ENCODE measurements at places on chromosomes 3 and 15. TPM values are rescaled to one million over a fixed set of nuclear protein-coding genes. Genes with fewer than 3 reads are reported as not detected.

Gene TM4SF4
- total RNA-seq = not detected

Gene FOXL2
- total RNA-seq = not detected

Gene FEZF2
- total RNA-seq = not detected

Gene TMEM207
- total RNA-seq = not detected

Gene CATSPER2
- 0.85 TPM for total RNA-seq

Gene CKMT1A
- 17.3 TPM for total RNA-seq

Gene HDC
- not detected for total RNA-seq

Gene RASGRP1
- total RNA-seq = 2.7 TPM

Gene LRRIQ4
- total RNA-seq = not detected

Gene FBN1
- 68.0 TPM for total RNA-seq
